ENCODE measurements at places on chromosomes 11 and 22.

- no peak for DNase-seq
These were observed 109.3 kb downstream of the ARL14EP start for GRCh38 chr11:30432178-30432577.

- no peak for DNase-seq
These were observed 157.8 kb downstream of the CACNA1I start for GRCh38 chr22:39728236-39728860.

GRCh38 chr11:31825838-31826484 is 14.8 kb upstream of the PAX6 start:
- no peak for DNase-seq

- DNase-seq: no peak
These were observed 354.0 kb upstream of the API5 start for GRCh38 chr11:42957831-42958230.

GRCh38 chr11:28228196-28228895 is 120.2 kb downstream of the METTL15 start:
- DNase-seq: no peak

- DNase-seq: no peak
These were observed 3.7 kb upstream of the CD44 start for GRCh38 chr11:35135222-35135621.

DNA sequence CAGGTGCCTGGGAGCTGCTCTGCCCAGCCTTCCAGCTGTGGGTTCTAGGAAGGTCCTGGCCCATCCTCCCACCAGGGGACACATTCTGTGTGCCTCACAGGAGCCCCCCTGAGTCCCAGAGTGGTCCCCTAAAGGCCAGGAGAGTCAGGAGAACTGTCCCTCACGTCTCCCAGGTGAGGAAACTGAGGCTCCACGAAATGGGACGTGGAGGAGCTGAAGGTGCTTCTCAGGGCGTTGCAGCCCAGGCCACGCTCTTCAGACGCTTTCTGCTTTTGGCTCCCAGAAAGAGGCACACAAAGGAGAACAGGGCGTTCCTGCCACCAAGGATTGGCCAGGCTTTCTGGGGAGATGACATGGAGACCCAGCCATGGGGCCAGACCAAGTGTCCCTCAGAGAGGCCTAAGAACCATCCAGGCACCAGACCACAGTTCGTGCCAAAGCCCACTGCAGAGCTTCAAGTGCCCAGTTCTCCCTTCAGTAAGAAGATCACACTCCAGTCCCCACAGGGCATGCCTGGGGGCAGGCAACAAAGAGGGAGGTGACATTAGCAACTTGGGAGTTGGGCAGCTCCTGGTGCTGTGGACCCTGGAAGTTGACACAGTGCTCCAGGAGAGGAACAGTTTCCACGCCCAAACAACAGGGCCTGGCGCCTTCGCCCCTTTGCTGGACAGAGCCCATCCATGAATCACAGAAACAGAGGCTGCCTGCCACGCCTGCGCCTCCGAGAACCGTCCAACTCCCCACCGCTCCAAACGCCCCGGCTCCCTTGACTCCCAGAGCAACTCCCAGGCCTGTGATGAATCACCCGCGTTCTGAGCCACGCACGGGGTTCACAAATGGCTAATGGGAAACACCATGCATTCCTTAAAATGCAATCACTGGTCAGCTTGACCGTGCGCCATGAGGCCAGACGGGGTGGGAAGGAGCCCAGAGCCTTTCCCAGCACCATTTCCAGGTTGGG is 589.2 kb downstream of the BRD1 start:
- DNase-seq: no peak

- no peak for DNase-seq
These were observed 153.9 kb downstream of the CHST1 start for GRCh38 chr11:45511566-45511965.

DNA sequence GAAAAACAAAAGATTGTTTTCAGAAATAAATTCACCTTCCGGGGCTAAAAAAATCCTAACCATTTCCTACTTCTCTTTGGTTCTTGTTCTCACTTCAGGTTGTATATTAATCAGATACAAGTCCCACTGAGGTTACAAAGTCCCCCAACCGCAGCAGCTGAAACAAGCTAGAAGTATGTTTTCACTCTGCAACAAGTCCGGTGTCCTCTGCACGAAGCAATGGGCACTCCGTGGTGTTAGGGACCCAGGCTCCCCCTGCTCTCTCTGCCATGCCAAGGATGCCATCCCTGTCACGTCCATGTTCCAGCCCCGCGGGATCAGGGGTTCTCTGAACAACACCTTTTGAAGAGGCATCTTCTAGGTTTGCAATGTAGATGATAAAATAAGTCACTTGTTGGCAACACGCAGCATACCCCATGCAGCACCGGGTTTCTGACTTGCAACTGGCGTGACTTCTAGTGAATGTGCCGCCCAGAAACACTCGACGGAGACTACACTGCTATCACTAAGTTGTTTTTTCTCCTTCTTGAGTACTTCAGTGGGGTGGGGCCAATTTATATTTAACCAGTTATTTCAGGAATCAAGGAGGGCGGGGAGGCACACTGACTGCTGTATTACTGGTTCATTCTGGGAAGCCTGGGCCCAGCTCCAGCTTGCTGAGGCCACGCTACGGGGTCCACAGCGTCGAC is 25.4 kb upstream of the GSTP1 start:
- no peak for DNase-seq

DNA sequence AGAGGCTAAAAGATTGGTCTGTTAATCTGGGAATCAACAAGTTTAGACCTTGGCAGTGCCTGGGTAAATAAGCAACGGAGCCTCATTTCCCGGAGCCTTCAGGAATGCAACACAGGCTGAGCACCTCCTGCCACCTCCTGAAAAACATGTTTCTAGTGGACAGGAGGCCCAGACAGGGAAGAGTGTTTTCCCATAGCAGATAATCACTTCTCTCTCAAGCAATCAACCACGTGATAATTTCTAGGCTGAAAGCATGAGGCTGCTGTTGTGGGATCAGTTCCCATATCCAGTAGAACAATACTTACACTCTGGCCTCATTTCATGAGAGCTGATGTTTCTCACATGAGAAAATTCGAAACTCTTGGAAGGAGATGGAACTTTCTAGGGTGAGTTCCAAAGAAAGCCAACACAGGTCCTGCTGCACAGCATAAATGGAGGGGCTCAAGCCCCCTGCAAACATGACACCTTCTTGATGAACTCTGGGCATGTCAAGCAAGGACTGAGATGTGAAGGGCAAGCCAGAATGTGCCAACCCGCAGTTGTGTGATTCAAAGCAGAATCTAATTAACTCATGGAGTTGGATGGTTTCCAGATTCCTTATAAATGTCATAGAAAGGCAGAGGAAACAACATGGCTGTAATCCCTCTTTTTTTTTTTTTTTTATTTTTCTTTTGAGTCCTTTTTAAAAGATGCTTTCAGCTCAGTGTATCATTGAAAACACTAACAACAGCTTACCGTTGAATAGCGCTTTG is 228.5 kb upstream of the SESN3 start:
- DNase-seq: no peak

DNA sequence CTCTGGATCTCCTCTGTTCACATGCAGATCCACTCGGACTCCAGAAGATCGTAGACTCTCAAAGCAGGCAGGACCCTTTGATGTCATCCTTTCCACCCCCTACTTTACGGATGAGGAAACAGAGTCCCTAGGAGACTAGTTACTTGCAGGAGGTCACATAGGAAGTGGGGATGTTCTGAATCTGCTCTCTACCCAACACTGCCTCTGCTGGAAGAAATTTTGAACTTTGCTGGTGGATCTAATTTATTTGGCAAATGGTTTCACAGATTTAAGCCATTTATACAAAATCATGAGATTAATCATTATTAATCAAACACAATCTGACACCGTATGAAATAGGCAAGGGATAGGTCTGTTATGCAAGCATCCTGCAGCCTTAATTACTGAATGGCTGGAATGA is 55.0 kb upstream of the USP47 start:
- no peak for DNase-seq

DNA sequence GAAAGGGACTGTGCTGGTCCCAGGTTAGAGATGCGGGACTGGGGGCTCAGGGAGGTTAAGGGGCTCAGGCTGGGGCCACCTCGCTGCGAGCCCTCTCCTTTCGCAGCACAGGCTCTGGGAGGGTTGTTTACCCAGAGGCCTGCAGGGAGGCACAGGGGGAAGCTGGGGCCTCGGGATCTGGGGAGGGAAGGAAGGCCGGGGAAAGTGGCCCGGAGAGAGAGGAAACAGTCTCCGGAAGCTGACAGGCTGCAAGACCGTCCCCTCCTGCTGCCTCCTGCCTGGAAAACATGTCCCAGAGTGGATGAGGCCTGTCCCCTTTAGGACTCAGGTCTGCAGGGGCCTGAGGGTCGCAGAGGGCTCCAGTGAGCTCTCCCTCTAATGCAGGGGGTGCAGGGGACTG is 45.4 kb downstream of the MYO7A start:
- DNase-seq: no peak

DNA sequence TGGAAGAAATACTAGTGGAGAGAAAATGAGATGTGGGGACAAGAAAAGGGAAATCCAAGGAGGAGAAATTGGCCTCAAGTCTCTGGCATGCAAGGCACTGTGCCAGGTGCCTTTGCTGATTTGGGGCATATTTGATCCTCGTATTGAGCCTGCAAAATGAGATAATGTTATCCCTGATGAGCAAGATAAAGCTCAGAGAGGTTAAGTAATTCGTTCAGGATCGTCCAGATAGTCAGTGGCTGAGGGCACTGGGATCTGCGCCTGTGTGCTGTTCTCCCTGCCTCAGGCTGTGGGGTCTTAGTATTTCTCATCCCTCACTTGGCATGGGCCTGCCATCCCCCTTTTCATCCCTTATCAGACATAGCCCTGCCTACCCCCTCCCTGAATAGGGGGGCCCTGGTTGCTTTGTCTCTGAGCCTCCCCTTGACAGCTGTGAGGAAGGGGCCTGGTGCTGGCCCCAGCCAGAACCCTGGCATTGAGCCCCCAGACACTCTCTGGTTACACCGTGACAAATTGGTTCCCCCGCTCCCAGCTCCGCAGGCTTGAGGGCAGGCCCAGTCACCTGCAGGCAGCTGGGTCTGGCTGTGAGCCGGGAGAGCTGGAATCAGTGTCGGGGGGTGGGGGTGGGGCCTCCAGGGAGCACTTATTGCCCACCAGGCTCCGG is 85.7 kb downstream of the NECTIN1 start:
- DNase-seq: no peak

Data from cortex of kidney (tissue), 1 donor.